Mucosa of gallbladder (tissue), 1 donor: ENCODE measurements at places on chromosomes 2 and 18.

- DNase-seq = peak; percentile 55
Observed at GRCh38 chr2:196170213-196170605, 1.2 kb downstream of the STK17B start.

GRCh38 chr2:38498045-38498481 is 104.7 kb downstream of the HNRNPLL start:
- DNase-seq = no peak

DNA sequence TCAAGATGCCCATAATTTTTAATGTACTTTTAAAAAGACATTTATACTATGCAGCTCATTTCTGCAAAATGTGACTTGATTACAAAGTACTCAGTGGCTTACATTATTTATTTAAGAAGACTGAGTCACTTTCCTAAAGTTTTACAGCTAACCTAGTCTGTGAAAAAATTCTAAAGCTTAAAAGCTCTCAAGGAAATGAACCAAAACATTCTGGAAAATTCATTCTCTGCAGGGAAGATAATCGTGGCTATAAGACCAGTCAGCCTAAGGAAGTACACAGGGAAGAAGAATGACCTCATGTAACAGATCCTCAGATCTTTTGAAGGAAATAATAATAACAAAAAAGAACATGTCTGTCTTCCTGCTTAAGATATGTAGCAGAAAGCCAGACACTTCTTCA is 232.1 kb upstream of the STK17B start:
- no peak for DNase-seq

GRCh38 chr2:208129744-208130711 is at the start of gene CRYGC:
Gene CRYGC, minus strand, starts transcription at chr2:208129828. Its CDS starts 36 bp downstream, at chr2:208129792.
- DNase-seq = no peak

- no peak for DNase-seq
Observed at GRCh38 chr2:229874647-229875046, 47.2 kb downstream of the TRIP12 start.

- DNase-seq = no peak
Observed at GRCh38 chr18:41644466-41644865, 310.6 kb upstream of the PIK3C3 start.

GRCh38 chr2:37376421-37377186 is 32.2 kb downstream of the QPCT start:
- DNase-seq = peak; percentile 42

GRCh38 chr18:79866889-79867574 is 69.3 kb downstream of the KCNG2 start:
- DNase-seq = no peak

- DNase-seq = no peak
Observed at GRCh38 chr2:215476424-215476823, 40.6 kb upstream of the FN1 start.
